ENCODE measurements at places on chromosomes 7 and 10.
A peak's percentile ranks its signal among the peaks of the same experiment; 100 is the strongest.

GRCh38 chr10:113751181-113751732 lies at the start of gene PLEKHS1:
TSS of gene PLEKHS1 (plus strand) at chr10:113751682. CDS start at chr10:113755278, 3,596 bp downstream.
- no peak for DNase-seq

DNA sequence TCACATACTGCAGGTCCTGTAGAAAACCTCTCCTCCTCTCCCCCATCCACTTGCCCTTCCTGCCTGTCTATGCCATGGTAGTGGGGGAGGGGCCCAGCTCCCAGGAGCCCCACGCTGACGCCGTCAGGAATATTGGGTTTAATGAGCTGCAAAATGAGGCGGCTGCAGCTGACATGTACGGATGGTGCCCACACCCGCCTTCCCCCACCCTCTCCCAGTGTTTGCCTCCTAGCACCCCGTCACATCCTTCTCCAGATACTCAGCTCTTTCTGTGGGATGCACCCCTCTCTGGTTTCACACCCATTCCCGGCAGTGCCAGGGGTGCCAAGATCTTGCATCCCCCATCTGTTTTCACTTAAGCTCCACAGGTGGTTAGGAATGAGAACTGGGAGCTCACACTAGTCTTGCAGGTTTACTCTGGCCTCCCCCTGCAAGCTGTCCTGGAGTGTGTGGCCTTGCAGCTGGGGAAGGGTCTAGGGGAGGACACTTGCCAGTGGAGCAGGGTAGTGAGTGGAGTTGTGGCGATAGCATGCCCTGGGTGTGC lies 26.1 kb downstream of the GBX1 start:
- no peak for DNase-seq

DNA sequence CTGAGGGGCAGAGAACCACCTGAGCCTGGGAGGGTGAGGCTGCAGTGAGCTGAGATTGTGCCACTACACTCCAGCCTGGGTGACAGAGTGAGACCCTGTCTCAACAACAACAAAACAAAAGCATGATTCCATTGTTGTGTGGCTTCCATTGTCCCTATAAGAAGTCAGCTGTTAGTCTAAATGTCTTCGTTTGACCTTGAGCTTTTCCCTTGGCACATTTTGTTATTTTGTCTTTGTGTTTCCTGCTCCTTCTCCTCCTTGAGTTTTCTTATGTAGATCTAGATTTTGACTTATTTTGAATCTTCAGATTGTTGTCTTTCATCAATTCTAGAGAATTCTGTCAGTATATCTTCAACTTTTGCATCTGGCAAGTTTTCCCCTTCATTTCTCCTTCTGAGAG lies 13.6 kb upstream of the JAKMIP3 start:
- no peak for DNase-seq

- no peak for DNase-seq
These were observed 11.5 kb upstream of the SVOPL start for GRCh38 chr7:138712652-138713051.

GRCh38 chr7:25789701-25790640 lies 362.0 kb upstream of the NFE2L3 start:
- no peak for DNase-seq

GRCh38 chr7:47453093-47454061 lies 128.5 kb downstream of the TNS3 start:
- peak; percentile 60 for DNase-seq

GRCh38 chr10:24840784-24841183 lies 111.6 kb downstream of the PRTFDC1 start:
- no peak for DNase-seq

DNA sequence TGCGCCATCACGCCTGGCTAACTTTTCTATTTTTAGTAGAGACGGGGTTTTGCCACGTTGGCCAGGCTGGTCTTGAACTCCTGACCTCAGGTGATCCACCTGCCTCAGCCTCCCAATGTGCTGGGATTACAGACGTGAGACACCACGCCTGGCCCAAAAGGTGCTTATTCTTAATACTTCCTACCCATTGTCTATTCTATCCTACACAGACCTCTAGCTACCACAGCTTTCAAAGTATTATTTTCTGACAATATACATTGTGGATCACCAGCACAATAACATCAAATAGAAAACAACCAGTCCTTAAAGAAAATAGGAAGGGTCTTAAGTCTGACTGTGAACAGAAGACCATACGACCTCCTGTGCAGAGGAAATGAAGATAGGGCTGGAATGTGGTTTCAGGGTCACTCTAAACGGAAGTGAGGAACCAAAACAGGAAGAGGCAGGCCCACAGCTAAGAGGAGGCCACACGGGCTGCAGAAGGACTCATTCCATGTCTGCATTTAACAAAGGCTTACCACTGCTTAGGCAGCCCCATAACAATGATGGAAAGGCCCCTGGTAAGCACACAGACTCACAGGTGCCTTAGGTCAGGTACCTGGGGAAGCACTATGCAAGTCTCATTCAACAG lies 115.2 kb downstream of the ZFAND4 start:
- DNase-seq: no peak

GRCh38 chr10:49661140-49661856 lies 18.2 kb upstream of the C10orf53 start:
- DNase-seq: no peak

GRCh38 chr7:139224219-139224618 lies 6.8 kb upstream of the UBN2 start:
- no peak for DNase-seq

GRCh38 chr7:14691034-14691433 lies 211.5 kb downstream of the DGKB start:
- DNase-seq: no peak

- no peak for DNase-seq
These were observed 11.3 kb downstream of the NFKB2 start for GRCh38 chr10:102406815-102407214.

- DNase-seq: no peak
These were observed 19.1 kb downstream of the MCMBP start for GRCh38 chr10:119853574-119853973.

DNA sequence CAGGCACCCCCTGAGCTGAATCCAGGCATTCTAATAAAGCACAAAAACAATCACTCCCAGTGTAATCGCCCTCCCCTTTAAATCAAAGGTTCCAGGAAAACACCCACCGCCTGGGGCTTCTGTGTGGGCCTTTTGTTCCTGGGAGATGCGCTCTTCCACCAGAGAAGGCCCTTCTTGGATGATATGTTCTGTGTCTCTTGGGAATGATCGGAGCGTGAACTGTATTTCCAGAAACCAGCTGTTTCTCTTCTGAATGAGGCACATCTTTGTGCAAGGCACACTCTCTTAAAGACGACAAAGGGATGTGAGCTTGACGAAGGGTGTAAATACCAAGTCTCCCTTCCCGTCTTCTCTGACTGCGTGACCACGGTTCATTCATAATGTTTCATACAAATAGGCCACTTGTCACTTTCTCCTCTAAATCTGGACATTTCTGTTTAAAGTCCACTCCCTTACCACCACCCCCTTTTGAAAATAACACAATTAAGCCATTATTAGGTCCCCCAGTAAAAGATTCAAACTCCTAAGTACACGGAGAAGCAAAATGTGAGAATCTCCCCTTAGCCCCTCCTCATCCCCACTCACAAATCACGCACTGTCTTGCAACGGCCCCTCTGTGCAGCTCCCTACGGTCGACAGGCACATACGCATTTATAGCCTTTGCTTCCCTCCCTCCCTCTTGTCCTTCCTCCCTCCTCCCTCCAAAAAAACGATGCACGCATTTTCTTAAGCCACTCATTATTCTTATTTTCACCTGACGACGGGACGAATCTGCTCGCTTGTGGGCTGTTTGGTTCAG lies 45.6 kb upstream of the ENO4 start:
- DNase-seq: no peak

GRCh38 chr7:132113536-132114371 lies 462.5 kb downstream of the PLXNA4 start:
- no peak for DNase-seq

GRCh38 chr7:55060636-55061022 lies 41.8 kb downstream of the EGFR start:
- no peak for DNase-seq

DNA sequence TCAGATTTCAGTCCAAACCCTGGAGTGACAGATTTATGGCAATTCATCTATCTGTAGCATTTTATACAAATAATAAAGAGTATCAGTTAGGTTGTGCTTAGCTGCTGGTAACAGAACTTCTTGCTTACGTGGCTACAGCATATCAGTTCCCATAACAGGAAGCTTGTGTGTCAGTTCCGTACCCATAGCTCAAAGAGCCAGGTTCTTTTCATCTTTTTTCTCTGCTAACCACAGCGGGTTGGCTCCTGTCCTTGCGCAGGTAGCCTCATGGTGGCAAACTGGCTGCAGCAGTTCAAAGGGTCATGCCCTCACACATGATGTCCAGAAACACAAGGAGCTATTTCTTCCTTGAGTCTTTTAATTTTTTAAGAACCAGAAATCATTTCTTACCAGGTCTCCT lies 1041.8 kb downstream of the GATA3 start:
- DNase-seq: no peak

DNA sequence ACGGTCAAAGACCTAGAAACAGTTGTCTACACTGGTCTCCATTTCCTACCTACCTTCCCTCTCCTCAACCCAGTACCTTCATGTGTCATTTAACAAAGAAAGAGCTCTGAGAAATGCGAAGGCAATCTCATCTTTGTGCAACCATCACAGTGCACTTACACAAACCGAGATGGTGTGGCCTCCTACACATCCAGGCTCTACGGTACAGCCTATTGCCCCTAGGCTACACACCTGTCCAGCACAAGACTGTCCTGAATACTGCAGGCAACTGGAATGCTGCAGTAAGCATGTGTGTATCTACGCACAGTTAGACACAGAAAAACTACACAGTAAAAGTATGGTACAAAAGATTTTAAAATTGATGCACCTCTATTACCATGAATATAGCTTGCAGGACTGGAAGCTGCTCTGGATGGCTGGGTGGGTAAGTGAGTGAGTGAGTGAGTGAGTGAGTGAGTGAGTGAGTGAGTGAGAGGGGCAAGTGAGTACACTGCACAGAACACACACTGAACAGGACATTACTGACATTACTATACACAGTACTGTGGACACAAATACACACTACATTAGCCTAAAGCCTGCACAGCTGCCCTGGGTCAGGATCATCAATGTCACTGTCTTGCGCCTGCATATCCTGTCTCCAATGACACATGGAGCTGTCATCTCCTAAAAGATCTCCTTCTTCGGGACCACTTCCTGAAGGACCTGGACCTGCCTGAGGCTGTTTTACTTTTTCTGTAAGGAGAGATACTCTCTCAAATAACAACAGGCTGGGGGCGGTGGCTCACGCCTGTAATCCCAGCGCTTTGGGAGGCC lies 18.5 kb downstream of the ITGB1 start:
- DNase-seq: no peak

GRCh38 chr10:62323751-62324150 lies 50.4 kb upstream of the ZNF365 start:
- DNase-seq: peak; percentile 36

- DNase-seq: no peak
These were observed 711.8 kb downstream of the KCNMA1 start for GRCh38 chr10:76925636-76926405.

DNA sequence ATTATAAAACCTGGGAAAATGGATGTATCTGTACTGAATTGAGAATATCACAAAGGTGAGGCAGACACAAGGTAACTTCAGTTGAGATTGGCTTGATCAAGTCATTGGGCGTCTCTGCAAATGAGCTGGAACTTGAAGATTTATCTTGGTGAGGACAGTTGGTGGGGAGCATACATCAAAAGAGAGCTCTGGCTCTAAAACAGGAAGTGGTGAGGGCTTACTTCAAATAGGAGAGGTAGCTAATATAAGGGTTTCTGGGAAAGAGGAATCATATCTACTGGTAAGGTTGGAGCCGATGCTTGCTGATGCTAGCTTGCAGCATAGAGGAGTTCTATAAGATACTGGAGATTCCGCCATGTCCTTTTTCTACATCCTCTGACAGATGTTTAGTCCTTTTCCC lies 39.9 kb upstream of the FGL2 start:
- no peak for DNase-seq
